NCI-H510A (cell line): ENCODE measurements at places on chromosomes 7 and 10.

GRCh38 chr10:100683545-100684300, 61.7 kb upstream of the PAX2 start:
- no peak for DNase-seq

DNA sequence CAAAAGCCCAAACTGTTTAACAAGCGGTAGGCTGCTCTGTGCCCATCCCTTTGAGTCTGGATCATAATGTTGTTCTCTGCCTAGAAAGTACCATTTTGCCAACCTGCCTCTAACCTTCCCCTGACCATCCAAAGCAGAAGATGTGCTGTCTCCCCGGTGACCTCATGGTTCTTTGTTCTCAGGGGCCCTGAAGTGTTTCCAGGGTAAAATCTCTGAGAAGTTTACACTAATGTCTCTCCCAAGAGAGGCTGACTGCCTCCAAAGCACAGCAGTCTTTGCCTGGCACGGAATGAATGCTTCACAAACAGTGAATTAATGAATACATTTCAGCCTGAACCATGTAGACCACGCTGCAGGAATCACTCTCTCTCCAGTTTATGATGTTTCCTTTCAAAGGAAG, 523.8 kb upstream of the CELF2 start:
- DNase-seq = no peak

- DNase-seq = no peak
Measured at GRCh38 chr7:147858421-147858820, 732.1 kb upstream of the C7orf33 start.

GRCh38 chr7:91557789-91558404, 293.7 kb downstream of the FZD1 start:
- DNase-seq = no peak

DNA sequence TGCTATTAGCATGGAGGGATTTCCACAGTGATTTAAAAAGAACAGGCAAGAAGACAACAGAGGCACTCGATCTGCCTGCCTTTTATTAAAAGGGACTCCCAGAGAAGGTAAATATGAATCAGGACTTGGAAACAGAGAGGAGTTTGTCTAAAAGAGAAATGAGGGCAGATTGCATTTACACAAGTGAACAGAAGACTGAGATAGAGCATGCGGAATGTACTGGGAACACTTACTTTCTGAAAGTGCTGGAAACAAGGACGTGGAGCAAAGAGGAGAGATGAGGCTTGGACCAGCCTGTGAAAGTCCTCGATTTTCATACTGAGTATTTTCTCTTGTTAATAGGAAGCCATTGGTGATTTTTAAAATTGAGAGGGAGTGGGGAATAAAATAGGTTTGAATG, 35.7 kb downstream of the MEOX2 start:
- no peak for DNase-seq

- DNase-seq = no peak
Measured at GRCh38 chr7:38584443-38585210, 46.5 kb downstream of the AMPH start.

GRCh38 chr7:26151096-26151495, 902 bp upstream of the NFE2L3 start:
- DNase-seq = no peak

- DNase-seq = no peak
Measured at GRCh38 chr10:79047875-79048638, 20.7 kb upstream of the ZMIZ1 start.

GRCh38 chr10:35382096-35382495, 45.8 kb downstream of the CCNY start:
- DNase-seq = no peak

GRCh38 chr10:22609719-22610465, 104.5 kb downstream of the PIP4K2A start:
- DNase-seq = no peak

- no peak for DNase-seq
Measured at GRCh38 chr7:116354171-116354545, 143.8 kb downstream of the TES start.

GRCh38 chr7:101944611-101945010, 127.2 kb downstream of the CUX1 start:
- no peak for DNase-seq

DNA sequence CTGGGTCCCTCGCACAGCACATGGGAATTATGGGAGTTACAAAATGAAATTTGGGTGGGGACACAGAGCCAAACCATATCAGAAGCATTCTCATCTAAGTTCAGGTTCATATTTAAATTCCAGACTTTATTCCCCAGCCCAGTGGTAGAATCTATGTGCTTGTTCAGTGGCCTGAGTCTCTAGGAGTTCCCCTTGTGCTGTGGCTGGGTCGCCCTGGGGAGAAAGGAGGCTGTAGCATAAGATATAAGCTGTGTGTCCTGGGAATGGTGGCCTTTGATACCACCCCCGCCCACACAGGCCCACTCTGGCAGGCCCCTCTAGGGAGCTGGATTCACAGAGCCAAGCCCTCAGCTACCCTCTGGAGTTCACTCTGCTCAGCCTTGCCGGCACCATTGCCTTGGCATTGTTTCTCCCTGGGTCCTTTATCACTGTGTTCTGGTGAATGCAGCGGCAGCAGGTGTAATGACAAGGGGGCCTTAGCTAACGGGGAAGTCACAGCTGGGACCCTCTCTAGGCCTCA, 64.2 kb downstream of the MINDY4 start:
- DNase-seq = no peak

GRCh38 chr10:48638158-48638557, 33.3 kb upstream of the ARHGAP22 start:
- DNase-seq = no peak

DNA sequence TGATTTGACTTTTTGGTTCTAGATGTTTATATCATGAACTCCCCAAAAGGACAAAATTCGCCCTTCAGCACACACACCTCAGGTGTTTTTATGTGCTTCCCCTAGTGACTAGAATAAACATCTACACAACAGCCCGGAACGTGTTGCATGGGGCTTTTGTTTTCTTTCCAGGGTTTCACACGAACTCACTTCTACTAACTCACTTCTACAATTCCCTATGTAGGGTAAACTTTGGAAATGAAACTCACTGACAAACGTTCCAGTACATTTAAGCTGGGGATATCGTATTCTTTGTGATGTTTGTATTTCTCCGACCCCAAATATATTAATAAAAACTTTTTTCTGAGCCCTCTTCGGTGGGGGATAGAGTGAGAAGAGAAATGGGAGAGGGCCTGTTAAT, 1.4 kb downstream of the TRA2A start:
- peak; percentile 5 for DNase-seq
